Hepatocyte (in vitro differentiated cells): ENCODE measurements at places on chromosomes 3 and 15.

GRCh38 chr3:135944831-135945230 lies 20.7 kb upstream of the PPP2R3A start:
- DNase-seq = no peak

DNA sequence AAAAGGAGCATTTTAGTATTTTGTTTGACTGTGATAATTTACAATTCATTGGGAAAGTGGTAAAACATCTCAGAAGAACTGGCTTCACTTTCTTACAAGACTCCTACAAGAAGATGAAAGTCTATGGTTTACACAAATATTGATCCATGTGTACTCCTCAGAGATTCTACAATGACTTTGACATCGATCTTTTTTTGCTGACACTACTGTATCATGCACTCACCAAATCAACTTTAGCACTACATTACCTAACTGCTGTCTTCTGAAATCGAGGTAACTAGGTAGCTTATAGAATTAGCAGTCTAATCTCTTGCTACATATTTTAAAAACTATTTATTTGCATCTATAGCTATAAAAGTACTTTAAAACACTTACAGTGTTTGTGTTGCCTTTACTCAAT lies 757.6 kb downstream of the TBL1XR1 start:
- no peak for DNase-seq

DNA sequence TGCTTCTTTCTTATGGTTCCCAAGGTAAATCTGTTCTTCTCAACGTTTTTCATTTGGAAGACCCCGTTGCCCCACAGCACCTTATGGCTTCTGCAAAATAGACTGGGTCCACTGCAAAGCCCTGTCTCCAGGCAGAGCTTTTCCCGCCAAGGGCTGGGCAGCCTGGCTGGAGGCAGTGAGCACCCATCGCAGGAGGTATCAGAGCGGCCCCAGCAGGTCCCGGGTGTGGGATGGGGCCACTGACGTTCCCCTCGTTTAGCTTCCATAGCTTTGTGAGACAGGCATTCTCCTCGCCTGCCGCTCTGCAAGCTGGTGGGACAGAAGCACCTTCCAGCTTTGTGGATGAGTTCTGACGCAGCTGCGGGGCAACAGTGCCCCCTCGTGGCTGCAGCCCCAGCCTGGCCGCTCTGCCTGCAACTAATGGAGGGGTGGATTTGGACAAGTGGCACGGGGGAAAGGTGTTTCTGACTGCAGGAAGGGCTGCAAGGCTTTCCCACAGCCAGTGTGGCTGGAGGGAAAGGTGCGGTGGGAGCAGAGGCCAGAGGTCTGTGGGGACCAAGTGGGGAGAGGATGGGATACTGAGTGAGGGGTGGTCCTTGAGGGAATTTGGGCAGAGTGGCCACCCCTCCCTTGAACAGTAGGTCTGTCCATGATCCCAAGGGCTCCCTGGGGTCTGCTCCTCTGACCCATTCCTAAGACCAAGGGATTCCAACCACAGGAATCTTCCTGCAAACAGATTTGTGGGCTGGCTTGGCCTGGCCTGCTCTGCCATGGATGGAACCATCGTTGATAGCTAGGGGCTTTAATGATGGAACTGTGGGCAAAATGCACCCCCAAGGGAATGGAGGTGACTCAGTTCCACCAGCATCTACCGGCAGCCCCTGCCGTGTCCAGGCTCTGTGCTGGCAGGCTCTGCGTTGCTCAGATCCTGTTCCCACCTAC lies 99.4 kb downstream of the FBLN2 start:
- peak; percentile 90 for DNase-seq

DNA sequence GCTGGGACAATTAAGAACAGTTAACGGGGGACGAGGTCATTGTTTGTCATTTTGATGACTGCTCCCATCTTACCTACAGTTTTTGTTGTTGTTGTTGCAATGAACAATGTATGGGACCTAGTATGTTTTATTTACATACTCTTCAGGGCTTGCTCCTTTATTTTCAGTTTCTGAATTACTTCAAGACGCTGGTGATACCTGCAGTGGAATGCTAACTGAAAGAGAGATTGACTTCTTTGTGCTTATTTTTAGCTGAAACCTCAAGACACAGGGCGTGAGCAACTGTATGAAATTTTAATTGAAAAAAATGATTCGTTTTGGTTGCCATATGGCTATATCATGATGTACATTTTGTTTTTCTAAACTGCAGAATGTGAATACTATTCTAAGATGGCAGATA lies 297.9 kb downstream of the EDEM1 start:
- DNase-seq = no peak

DNA sequence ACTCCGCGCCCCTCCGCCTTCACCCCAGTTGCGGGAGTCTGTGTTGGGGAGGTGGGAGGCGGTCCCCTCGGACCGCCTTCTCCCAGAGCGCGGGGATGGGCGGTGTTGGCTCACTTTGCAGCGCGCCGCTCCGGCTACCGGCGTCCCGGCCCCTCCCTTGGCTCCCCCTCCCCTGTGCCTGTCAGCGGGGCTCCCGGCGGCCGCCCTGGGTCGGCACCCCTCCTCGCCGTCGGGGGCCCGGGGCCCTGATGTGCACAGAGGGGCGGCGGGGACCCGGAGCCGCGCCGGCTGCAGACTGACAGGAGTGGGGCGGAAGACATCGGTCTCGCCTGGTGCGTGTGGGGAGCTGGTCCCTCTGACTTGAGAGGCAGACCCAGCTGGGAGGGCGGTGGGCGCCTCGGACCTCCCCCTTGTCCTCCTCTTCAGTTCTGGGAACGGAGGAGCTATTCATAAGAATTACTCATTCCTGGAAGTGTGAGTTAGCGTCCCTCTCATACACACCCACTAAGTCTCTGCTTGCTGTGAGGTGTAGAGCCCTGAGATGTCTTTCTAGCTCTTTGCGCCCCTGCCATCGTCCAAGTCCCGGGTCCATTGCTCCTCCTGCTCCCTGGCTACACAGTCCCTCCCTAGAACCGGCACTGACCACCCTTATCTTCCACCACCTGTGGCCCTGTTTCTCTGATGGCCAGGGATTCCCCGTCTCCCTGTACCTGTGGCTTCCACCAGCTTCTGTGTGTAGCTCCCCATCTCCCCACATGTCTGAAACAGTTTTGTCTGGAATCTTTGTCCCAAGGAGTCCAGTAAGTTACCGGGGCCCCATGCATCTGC lies 42.3 kb upstream of the ROPN1 start:
- peak; percentile 47 for DNase-seq

DNA sequence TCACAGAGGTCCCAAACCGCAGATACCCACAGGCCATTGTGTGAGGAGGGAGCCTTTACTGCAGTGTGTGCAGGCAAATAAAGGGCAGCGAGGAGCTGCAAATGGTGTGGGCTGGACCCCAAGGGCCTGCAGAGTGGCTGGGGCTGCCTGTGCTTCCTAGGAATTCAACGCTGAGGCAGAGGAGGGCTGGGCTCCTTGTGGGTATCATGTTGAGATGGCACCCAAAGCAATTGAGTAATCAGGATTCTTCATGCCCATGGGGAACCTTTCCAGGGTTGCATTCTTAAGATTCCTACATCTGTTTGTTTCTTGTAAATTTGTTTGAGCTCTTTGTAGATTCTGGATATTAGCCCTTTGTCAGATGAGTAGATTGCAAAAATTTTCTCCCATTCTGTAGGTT lies 85.4 kb upstream of the LIPC start:
- DNase-seq = no peak

DNA sequence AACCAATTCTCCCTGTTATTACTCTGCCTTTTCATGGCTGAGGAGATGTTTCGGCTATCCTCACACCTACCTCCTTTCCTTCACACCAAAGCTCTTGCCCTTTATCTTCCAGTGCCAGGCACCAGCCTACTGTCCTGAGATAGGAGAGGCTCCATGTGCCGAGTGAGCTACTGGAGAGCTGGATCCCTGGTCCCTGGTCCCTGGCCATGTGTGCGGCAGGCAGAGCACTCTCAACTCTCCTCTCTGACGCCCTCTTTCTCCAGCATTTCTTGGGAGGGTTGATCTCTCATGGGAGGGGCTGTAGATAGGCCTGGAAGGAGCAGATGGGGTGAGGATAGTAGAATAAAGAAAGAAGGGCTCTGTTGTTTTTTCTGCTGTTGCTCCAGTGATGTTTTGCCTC lies 277.1 kb upstream of the UMPS start:
- no peak for DNase-seq

GRCh38 chr3:179083977-179084376 lies 12.4 kb upstream of the ZMAT3 start:
- no peak for DNase-seq

DNA sequence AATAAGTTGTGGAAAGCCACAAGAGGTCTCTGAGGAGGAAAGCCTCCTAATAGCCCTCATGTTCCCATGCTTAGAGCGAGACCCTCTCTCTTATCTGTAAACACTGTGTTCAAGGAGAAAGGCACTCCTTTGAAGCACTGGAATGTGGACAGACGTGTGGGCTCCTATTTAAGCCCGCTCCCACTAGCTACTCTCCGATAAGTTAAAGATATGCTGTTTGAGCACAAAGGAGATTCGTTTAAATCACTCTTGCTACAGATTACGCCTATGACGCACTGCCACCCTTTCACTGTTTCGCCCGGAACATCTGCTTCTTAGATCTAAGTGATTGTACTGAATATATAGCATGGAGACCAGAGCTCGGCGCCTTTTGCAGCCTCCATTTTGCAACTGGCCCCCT lies 57.8 kb upstream of the FAM3D start:
- peak; percentile 29 for DNase-seq

DNA sequence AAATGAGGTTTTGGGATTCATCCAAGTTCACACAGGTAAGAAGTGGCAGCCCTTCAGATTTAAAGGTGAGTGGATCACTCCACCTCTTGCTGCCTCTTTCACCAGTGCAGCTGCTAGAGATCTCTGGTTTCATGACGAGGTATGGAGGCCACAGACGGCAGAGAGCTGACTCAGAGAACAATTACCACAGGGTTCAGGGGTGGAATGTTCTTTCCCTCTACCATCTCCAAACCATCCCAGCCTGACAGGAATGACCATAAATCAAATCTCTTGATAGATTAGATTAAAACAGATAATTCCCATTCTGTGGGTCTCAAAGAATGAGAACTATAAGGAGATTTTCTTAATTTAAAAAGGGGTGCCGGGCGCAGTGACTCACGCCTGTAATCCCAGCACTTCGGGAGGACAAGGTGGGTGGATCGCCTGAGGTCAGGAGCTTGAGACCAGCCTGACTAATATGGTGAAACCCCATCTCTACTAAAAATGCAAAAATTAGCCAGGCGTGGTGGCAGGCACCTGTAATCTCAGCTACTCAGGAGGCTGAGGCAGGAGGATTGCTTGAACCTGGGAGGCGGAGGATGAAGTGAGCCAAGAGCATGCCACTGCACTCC lies 174.2 kb upstream of the ATP11B start:
- no peak for DNase-seq

- DNase-seq = no peak
These were observed 37.2 kb downstream of the ABHD5 start for GRCh38 chr3:43727930-43728329.

- no peak for DNase-seq
These were observed 120.2 kb upstream of the ALCAM start for GRCh38 chr3:105246536-105246935.

DNA sequence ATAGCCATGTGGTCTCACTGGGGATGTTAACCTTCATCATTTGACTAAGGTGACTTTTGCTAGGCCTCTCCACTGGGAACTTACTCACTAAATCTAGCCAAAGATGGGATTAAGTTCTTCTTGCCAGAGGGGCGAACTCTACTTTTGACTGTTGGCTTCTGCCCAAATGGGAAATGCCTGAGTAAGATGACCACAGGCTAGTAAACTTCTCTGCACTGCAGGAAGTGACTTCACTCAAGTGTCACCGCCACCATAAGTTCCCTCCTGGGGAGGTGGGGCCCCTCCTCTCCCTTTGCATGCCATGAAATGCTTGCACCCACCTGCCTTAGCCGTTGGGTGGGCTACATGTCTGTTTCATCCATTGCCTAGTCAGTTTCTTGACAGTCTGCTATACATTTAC lies 388.3 kb downstream of the FEZF2 start:
- DNase-seq = no peak

DNA sequence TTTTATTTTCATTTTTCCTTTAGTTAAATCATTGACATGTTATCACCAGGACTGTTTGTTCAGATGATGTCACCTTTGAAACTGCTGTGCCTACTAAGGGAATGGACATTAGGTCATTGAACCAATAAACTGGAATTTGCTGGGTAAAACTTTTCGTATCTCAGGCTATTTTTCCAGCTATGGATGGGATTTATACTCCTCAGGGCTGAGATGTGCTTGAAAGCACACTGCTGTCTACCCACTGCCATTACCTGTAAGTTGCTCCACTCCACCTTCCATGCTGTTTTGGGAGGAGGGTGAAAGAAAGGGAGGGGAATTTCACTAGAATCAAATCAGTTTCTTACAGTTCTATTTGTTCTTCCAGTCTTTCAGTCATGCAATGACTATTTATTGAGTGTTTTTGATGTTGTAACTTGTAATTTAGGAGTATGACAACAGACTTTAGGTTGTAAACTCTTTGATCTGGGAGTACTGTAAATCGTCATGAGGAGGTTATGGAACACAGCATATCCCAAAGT lies 11.3 kb downstream of the EHD4 start:
- DNase-seq = peak; percentile 66

DNA sequence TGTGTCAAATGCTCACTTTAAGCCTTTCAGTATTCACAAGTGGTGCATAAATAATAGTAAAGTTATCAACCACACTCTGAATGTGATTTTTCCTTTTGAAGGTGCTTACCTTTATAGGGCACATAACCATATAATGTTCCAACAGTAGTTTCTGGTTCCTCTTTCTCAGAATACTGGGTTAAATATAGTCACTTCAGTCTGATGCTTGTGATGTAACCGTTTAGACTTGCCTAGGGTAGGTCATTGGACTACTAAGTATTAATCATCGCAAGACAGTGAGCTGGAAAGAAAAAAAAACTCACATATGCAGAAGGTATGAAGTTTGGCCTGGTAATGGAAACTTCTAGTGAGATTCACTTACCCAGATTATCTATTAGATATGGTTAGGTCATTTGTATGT lies 1.9 kb downstream of the KBTBD8 start:
- DNase-seq = no peak

DNA sequence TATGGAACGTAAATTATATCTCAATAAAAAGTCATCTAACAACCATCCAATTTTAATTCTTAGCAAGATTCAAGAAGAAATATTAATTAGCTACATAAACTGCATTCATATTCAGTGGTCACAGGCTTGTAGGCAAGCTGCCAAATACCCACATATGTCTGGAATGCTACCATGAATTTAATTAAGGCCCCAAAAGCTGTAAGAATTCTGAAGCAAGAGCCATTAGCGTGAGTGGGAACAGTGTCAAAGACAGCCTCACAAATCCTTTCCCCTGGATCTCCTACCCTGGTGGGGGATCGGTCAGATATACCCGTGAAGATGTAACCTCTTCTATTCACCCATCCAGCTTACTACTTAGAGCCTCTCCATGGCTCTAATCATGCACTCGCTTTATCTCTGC lies 40.0 kb downstream of the ATG7 start:
- DNase-seq = no peak
